ENCODE measurements at places on chromosomes 11 and 22.

DNA sequence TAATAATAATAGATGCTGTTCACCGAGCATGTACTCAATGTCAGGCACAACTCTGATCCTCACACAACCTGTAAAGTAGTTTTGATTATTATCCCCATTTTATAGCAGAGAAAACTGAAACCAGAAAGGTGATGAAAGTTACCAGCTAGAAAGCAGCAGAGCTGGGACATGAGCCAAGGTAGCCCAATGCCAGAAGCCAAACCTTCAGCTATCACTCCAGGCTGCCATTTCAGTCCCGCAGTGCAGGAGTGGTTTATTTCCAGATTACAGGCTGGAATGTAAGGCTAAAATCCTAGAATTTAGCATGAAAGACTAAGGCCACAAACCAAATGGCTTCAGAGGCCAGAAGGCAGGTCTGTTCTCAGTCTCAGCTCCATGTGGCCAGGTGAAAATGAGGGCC lies 108.8 kb downstream of the TENM4 start:
- no peak for DNase-seq

DNA sequence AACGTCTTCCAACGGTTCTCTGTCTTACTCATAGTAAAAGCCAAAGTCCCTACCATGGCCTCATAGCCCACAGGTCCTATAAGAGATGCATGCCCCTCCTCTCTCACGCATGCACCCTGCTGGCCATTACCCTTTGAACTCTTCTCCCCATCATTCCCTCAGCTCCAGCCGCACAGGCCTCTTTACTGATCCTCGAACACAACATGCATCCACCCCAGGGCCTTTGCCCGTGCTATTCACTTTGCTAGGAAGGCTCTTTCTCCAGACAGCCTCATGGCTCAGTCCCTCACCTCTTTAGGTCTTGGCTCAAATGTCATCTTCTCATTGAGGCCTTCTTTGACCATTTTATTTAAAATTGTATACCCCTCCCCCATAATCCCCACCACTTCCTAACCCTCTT lies 7.5 kb downstream of the AP1B1 start:
- DNase-seq = no peak

DNA sequence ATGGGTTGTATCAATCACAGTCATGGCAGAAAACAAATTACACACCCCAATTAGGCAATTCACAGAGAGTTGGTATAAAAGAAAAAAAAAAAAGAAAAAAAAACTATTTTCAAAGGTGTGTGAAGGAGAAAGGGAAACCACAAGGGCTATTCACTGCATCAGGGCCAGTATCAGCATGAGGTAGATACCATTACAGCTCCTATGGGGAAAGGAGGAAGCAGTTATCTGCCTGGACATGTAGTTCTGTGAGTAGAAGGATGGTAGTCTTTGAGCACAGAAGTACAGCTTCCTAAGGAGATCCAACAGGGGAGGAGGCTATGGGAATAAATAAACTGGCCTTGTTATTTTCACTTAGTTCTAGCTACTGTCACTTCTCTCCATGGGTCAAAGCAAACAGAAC lies 746.1 kb downstream of the LUZP2 start:
- no peak for DNase-seq

DNA sequence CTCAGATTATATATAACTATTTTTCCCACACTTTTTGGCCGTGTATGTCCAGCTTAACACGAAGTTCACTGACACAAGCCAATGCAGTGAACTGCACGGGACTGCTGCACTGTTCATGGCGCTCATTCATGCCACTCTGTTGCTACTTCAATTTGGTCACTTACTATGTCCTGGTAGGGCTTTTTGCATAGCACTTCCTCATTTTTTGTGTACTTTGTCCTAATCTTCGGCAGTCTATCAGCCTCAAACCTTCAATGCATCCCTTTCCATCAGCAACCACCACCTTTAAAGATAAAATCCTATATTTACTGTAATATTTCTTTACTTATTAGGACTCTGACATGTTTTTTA lies 18.7 kb upstream of the ARHGAP32 start:
- no peak for DNase-seq

- no peak for DNase-seq
Observed at GRCh38 chr11:134756811-134757540, 344.9 kb upstream of the B3GAT1 start.

GRCh38 chr11:1827095-1827813 lies 7.5 kb upstream of the SYT8 start:
- no peak for DNase-seq

- DNase-seq = no peak
Observed at GRCh38 chr11:39664023-39664422, 1795.4 kb downstream of the LRRC4C start.

- no peak for DNase-seq
Observed at GRCh38 chr11:68026391-68027105, 3.9 kb upstream of the NDUFS8 start.

DNA sequence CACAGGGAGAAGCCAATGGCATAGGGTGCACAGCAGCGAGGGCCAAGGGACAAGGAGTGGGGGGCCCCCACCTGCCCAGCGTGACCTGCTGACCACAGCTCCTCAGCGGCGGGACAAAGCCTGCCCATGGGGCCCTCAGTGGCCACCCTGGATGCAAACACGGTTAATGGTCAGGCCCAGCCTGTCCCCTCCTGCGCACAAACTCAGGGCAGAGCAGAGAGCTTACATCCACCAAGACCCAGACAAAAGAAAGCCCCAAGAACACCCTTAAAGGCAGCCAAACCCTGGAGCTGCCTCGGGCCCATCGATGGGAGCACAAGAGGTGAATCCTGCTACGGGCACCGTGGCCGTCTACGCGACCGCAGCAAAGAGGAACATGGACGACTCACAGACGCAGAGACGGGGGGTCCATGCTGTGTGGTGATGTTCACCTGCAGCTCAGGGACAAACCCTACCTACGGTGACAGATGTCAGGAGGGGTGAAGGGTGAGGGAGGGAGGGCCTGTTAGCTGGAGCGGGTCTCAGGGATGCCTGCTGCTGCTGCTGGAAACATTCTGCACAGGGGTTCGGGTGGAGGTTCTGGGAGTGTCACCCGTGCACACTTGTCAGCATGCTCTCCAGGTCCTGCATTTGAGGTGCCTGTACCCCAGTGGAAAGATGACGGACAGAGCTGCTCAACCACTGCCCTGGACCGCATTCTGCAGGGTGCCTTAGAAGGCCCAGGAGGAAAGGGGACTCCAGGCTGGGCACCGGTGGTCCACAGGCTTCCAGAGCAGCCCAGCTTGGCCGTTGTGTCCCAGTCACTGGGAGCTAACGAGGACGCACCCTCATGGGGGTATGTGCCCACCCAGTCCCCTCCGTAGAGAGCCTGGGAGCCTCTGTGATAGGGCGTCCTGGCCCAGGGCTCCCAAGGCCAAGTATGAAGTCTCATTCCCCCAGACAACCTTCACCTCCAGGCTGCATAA lies 11.6 kb downstream of the ASCL2 start:
- no peak for DNase-seq

DNA sequence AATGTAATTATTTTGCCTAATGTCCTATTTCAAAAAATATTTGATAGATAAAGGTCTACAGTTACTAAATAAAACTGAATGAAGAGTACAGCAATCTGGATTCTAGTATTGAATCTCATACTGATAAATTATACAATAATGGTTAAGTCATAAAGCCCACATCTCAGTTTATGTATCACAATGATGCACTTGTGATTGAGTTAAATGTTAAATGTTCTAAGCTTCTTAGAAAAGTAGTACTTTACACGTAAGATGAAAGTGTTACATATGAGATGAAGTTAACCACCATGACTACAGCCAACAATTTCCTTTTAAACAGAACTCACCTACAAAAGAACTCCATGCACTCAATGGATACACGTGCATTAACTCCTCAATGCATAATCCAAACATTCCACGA lies 51.7 kb downstream of the PHF21A start:
- no peak for DNase-seq

- DNase-seq = no peak
Observed at GRCh38 chr11:84581083-84581482, 1046.1 kb downstream of the DLG2 start.

DNA sequence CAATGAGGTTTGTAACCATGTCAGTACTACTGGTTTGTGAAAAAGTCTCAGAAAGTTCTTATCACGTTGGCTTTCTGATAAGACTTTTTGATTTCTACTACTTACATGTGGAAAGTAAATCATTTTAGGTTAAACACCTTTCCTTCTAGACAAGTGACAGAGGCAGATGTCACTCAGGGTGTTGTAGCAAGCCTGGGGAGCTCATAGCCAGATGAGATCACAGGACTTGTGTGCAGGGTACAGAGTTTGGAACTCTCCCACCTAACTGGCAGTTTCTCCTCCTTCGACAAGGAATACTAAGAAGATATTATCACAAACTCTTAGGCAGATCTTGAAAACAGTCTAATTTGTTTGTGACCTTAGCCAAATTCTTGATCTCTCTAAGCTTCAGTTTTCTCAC lies 49.4 kb upstream of the PICALM start:
- no peak for DNase-seq

GRCh38 chr11:47272706-47273105 lies 2.8 kb downstream of the MADD start:
- DNase-seq = no peak

DNA sequence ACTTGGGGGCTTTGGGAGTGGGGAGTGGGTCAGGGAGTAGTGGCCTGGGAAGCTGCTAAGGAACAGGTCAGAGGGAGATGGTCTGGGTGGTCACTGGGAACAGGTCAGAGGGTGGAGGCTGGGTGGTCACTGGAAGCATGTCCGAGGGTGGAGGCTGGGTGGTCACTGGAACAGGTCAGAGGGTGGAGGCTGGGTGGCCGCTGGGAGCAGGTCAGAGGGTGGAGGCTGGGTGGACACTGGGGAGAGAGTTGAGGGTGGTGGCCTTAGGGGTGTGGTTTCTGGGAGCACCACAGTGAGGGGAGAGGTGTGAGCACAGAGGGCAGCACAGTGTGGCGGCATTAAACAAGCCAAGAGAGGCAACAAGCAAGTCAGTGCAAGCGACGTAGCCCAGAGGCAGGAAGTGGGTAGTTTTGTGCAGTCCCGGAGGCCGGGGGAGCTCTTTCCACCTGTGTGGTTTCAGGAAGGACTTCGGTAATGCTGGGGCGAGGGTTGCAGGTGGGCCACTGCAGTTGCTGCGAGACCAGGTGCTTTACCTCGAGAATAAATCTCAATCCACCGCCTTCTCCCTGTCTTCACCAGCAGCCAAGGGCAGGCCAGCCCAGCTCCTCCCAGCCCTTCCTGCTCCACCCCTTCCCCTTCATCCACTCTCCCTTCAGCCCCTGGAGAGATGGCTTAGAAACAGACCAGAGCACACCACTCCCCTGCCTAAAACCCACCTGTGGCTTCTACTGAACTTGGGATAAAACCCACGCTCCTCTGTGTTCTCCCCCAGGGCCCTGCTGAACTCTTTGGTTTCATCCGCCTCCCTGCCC lies 3.2 kb upstream of the CACNA1I start:
- no peak for DNase-seq

GRCh38 chr22:20741634-20742581 lies 32.0 kb upstream of the SERPIND1 start:
- no peak for DNase-seq

DNA sequence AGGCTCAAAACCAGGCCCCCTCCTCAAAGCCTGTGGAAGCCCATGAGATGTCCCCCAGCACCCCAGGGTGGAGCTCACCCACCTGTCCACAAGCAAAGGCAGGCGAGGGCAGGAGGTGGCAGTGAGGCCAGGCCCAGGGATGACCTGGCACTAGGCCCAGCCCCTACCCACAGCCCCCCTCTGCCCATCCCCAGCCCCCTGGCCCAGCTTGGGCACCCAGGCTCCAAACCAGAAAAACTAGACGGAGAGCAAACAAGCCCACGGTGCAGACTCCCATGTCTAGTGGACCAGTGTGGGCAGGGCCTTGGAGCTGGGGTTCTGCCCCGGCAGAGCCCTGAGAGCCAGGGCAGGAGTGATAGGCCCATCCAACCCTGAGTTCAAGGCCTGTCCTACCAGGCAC lies 16.9 kb upstream of the TBX1 start:
- DNase-seq = no peak

GRCh38 chr11:18111005-18111404 lies 5.1 kb upstream of the SAAL1 start:
- DNase-seq = no peak

DNA sequence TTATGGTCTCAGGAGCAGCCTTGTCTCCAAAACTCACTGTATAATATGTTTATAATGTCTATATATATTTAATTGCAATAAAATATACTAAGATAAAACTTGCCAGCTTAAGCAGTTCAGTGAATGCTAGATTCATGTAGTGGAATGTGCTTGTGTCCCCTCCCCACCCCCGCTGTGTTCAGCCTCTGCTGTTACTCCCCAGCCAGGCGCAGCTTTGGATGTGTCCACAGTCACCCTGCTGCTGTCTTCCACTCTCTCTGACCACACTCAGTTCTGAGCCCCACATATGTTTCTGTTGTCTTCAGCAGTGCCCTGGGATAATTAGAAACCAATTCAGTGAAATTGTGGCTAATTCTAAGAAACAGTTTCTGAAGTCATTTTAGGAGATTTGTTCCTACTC lies 52.2 kb downstream of the PPFIA1 start:
- no peak for DNase-seq

- DNase-seq = no peak
Observed at GRCh38 chr11:59180907-59181306, 9.0 kb downstream of the DTX4 start.

DNA sequence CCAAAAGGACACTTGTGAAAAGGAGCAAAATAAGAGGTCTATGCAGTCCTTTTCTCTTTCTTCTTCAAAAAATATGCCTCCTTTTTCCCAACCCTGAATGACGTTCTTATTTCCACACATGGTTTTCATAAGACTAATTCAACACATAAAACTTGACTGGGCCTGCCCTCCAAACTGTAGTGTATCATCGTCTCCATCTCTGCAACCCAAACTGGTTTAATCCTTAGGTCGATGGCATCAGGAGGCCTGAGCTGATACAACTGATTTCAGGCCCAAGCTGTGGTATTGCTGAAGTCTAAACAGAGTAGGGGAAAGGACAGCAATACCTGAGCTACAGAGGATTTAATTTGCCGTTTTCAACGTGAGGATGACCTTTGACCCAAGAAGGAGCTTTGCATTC lies 130.0 kb upstream of the MTNR1B start:
- DNase-seq = no peak

GRCh38 chr11:77039491-77040400 lies 5.5 kb downstream of the B3GNT6 start:
- DNase-seq = no peak

GRCh38 chr11:47409440-47410369 lies 1.3 kb downstream of the SLC39A13 start:
- no peak for DNase-seq

- no peak for DNase-seq
Observed at GRCh38 chr22:40541300-40541699, 95.2 kb downstream of the MRTFA start.

DNA sequence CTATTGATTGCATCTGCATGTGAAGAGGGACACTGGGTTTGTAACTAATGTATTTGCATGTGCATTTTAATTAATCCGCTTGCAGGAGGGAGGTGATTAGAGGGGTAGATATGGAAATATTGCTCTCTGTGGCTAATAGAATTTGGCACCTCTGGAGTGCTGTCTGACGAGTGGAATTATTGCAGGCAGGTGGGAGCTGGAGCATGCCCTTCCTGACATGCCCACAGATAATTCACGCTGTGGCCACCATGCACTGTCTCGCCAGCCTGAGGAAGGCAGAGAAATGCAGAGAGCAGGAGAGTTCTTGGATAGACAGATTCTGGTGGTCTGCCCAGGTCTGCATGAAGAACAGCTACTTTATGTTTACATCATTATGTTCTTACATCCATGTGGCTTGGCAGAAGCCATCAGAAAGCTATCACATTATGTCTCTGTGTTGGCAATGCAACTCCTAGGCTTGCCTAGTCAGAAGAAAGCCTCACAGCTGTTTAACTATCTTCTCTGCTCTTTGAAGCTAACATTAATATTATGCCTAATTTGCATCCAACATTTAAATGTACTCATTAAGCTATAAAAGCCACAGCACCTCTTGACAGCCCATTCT lies 89.4 kb upstream of the DRD2 start:
- DNase-seq = no peak

- DNase-seq = no peak
Observed at GRCh38 chr11:47185305-47186075, 744 bp downstream of the PACSIN3 start.
